ENCODE measurements at places on chromosomes 13 and 19.
A peak's percentile ranks its signal among the peaks of the same experiment; 100 is the strongest.

GRCh38 chr19:1045247-1045603, 5.3 kb downstream of the ABCA7 start:
- no peak for DNase-seq

GRCh38 chr19:43782689-43783231, 2.0 kb upstream of the KCNN4 start:
- no peak for DNase-seq

GRCh38 chr13:93752541-93752940, 525.9 kb downstream of the GPC6 start:
- DNase-seq: no peak

- no peak for DNase-seq
Observed at GRCh38 chr13:35694549-35695447, 218.3 kb upstream of the MAB21L1 start.

GRCh38 chr13:93881411-93881810, 598.1 kb downstream of the DCT start:
- no peak for DNase-seq

GRCh38 chr13:105471673-105472072, 1063.8 kb downstream of the EFNB2 start:
- DNase-seq: no peak

GRCh38 chr13:25971459-25972145, 80.2 kb downstream of the SHISA2 start:
- no peak for DNase-seq

GRCh38 chr19:45884682-45885555, 1.0 kb downstream of the IRF2BP1 start:
- no peak for DNase-seq

DNA sequence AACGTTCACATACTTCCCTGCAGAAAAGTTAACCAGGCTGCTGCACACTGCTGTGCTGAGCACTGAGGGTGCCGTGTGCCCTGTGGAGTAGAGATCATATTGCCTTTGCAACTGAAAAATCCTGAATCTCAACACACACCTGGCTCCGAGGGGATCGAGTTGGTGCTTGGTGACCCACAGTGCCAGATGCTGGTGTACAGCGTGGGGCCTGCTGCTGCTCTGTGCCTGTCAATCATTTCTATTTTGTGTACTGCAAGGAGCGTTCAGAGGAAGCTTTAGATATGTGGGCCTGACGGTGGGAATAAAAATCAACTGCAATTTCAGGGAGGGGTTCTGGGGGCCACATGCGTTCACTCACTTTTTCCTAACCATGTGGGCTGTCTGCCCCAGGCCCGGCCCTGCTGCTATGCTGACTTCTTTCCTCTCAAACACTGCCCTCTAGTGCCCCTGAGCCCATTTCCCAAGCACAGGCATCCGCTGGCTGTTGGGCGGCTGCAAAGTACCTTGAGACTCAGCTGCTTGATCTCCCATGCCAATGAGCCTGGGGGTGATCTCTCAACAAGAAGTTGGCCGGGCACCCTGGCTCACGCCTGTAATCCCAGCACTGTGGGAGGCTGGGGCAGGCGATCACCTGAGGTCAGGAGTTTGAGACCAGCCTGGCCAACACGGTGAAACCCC, 9.7 kb upstream of the LENG8 start:
- DNase-seq: peak; percentile 84

- DNase-seq: no peak
Observed at GRCh38 chr13:45826731-45827130, 24.8 kb downstream of the SIAH3 start.

DNA sequence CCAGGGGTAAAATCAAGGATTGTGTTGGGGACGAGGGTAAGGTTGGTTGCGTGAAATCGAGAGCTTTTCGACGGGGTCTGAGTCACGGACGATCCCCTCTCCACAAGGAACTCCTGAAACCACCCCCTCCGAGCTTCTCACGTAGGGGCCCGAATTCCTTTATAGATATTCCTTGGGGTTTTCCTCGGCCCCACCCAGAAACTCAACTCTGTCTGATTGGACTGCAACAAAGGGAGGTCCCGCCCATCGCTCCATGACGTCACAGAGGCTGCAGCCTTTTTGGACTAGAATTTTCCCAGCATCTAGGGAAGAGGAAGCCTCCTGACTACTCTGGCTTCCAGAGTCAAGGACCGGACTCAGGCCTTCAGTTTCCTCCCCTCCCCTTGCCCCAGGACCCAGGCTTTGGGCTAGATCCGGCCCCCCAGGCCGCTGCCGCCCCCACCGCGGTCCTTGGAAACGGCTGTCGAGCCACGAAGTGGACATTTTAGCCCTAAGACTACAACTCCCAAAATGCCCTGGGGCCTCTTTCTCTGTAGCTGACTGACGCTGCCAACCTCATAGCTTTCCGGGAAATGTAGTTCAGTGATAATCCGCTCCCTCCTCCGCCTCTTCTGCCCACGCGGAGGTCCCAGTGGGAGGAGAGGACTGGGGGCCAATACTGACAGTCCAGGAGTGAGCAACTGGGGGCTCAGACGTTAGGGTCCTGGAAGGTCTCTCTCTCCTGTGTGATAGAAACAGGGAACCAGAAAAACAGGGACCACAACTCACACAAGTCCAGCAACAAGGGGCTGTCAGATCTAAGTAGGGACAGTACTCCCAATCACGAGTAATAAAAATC, at the start of gene IZUMO1:
Gene IZUMO1, minus strand, starts transcription at position 172 of the 838 bp plus-strand sequence. CDS start 1,050 bp downstream, outside the sequence.
- peak; percentile 62 for DNase-seq

GRCh38 chr19:28497887-28498286, 715.1 kb downstream of the UQCRFS1 start:
- DNase-seq: no peak

- DNase-seq: no peak
Observed at GRCh38 chr13:32629313-32629712, 43.1 kb downstream of the PDS5B start.

DNA sequence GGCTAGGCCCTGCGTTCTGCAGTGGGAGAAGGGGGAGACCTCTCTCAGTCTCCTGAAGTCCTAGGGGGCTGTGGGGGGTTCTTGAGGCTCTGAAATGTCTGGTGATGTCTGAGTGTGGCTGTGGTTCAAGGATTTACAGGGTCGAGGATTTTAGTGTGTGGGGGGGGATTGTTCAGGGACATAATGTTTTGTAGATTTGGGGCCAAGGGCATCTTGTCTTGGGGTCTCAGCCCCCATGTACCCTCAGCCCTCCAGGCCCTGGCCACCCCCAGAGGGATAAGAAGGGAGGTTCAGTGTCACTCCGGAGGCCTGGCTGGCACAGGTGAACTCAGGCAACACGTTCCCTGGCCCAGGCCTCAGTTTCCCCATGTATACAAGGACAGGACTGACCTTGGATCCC, 2.4 kb upstream of the APC2 start:
- no peak for DNase-seq

GRCh38 chr19:42281827-42282762, 13.0 kb downstream of the CIC start:
- peak; percentile 32 for DNase-seq

DNA sequence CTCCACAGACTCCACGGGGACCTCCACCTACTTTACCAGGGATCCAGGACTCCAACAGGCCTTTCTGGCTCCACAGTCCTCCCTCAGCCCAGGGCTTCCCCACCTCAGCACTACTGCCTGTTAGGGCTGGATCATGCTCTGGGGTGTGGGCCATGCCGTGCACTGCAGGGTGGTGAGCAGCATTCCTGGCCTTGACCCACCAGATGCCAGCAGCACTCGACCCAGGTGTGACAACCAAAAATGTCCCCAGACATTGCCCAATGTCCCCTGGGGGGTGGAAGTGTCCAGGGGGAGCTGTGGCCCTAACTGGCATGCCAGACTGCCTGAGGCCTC, 42.0 kb downstream of the EPS15L1 start:
- no peak for DNase-seq

- DNase-seq: no peak
Observed at GRCh38 chr13:25097426-25097825, 1.5 kb downstream of the PABPC3 start.

DNA sequence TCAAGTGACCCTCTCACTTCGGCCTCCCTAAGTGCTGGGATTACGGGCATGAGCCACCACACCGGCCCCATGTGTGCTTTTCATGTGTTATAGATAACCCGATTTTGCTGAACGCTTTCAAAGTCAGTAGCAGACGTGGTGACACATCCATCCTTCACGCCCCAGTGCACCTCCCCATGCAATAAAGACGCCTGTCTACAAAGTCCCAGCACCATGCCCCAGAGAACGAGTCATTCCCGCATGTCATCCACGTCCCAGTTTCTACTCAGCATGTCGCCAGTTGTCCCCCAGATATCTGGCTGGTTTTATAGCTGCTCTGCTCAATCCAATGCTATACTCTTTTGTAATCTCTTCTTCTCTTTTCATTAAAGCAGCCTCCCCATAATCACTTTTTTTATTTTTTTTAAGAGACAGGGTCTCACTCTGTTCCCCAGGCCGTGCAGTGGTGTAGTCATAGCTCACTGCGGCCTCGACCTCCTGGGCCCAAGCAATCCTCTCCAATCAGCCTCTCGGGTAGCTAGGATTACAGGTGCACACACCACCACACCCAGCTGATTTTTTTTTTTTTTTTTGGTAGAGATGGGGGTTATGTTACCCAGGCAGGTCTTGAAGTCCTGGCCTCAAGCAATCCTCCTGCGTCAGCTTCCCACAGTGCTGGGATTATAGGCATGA, 42.5 kb downstream of the DNM2 start:
- DNase-seq: no peak

GRCh38 chr13:41562083-41562482, 104.7 kb downstream of the RGCC start:
- peak; percentile 93 for DNase-seq

GRCh38 chr19:18660051-18660910, 23.2 kb upstream of the CRTC1 start:
- DNase-seq: no peak

GRCh38 chr19:20078581-20079031, 806 bp downstream of the ZNF90 start:
- no peak for DNase-seq

DNA sequence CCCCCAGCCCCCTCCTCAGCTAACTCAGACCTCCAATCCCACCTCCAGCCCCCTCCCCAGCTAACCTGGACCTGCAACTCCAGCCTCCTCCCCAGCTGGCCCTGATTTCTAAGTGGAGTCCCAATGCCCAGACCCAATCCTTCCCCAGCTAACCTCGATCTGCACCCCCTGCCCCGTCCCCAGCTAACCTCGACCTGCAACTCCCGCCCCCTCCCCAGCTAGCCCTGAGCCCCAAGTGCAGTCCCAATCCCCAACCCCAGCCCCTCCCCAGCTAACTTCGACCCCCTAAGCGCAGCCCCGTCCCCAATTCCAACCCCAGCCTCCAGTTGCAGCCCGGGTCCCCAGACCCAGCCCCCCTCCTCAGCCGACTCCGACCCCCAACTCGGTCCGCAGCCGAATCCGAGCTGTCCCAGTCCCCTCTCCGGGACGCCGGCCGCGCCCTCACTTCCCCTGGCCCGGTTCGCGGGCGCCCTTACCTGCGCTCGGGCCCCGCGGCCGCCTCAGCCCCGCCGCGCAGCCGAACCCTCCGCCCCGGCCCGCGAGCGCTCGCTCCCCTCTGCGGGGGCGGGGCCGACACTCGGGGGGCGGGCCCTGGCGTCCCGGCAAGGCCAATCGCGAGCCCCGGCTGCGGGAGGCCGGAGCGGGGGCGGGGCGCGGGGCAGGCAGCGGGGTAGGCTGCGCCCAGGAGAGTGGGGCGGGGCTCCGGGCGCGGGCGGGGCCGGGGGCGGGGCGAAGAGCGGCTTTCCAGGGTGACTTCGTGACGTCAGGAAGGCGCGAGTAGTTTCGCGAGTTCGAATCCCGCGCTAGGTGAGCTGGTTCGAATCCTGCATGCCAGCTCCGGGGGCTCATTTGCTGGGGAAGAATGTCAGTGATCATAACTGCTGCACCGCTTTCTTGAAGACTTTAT, at the start of gene GNG7:
Gene GNG7, minus strand, starts transcription at position 525 of the 907 bp plus-strand sequence. CDS start 182,006 bp downstream, outside the sequence.
- peak; percentile 96 for DNase-seq

GRCh38 chr19:37977992-37978391, 71.0 kb downstream of the SIPA1L3 start:
- DNase-seq: peak; percentile 15

DNA sequence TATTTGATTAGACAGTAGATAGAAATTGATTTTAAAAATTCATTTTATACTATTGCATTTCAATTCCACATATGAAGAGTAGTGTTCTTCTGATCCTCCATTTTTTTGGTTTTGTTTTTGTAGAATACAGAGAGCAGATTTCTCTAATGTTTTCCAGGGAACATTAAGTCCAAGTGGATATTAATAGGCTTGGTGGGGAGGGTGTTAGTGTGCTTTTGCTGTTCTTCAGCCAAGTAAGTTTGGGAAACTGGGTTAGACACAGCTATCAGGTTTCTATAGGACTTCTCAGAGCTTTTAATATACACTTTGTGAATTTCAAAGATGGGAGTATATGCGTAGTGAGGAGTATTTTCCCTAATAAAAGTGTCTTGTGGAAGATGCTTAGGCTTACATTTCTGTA, 21.8 kb downstream of the NAA16 start:
- no peak for DNase-seq

DNA sequence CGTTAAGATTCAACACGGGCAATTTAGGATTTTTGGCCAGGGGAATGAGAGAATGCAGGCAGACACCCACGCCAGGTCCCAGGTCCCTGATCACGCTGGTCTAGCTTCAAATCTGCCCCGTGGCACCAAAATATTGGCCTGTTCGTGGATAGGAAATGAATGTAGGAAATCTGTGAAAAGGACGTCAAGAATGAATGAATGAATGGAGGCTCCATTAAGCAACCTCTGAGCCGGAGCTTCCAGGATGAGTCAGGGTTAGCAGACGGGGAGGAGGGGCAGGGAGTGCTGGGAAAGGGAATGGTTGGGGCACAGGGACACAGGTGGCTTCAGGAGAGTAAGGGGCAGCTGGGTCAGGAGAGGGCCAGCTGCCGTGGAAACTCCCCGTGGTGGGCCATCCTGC, 4.2 kb downstream of the SULT2B1 start:
- no peak for DNase-seq

- no peak for DNase-seq
Observed at GRCh38 chr13:63517371-63517770, 2101.7 kb upstream of the PCDH20 start.

GRCh38 chr19:43526884-43527859, at the start of gene ETHE1:
Gene ETHE1 (minus strand): TSS chr19:43527201. CDS start chr19:43527177, 24 bp downstream.
- peak; percentile 72 for DNase-seq

DNA sequence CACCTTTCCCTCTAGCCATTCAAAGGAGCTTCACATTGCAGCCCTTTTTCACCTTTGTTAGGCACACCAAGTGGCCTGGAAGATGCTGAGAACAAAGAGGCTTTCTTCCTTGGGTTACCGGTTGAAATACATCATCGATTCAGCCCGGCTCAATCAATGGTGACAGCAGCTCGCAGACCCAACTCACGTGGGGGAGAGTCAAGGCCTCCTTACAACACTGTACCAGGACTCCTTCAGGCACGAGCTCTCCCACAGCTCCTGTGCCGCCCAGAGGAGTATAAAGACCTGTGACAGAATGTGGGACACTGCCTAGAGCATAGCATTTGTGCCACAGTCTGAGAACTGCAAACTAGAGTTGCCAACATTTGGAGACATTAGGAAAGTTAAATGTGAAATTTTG, 3.9 kb upstream of the LRRC63 start:
- no peak for DNase-seq

GRCh38 chr19:36054119-36054732, at the start of gene THAP8:
Gene THAP8 (minus strand): TSS chr19:36054285. CDS start chr19:36054217, 68 bp downstream.
- DNase-seq: peak; percentile 98

DNA sequence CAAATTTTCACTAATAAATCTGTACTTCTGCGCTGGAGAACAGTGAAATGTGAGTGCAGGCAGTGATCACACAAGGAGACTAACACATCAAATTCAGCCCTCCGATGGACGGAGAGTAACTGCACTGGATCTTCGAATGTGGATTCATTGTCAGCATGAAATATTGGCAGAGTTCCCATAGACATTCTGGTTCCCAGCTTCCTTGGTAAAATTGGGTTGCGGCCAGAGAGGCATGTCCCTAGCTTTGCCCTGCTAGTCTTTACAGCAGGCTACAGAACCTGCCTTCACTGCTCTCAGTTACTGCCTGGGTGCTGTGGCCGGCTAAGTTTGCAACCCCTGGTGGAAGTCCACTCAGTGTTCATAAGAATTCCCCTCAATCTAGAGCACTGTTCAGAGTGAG, 32.3 kb upstream of the UQCRFS1 start:
- DNase-seq: no peak
